ENCODE measurements at places on chromosomes 2 and 18.

DNA sequence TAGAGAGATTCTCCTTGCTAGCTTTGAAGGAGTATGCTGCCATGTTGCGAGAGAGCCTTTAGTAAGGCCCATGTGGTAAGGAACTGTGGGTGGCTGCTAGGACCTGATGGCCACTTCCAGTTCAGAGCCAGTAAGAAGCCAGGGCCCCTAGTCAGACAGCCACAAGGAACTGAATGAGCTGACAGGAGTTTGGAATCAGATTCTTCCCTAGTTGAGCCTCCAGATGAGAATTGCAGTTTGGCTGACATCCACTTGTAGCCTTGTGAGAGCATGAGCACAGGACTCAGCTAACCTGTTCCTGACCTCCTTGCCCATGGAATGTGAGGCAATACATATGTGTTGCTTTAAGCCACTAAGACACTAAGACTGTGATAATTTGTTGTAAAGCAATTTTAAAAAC lies 1.2 kb upstream of the WDR7 start:
- DNase-seq, result no peak

DNA sequence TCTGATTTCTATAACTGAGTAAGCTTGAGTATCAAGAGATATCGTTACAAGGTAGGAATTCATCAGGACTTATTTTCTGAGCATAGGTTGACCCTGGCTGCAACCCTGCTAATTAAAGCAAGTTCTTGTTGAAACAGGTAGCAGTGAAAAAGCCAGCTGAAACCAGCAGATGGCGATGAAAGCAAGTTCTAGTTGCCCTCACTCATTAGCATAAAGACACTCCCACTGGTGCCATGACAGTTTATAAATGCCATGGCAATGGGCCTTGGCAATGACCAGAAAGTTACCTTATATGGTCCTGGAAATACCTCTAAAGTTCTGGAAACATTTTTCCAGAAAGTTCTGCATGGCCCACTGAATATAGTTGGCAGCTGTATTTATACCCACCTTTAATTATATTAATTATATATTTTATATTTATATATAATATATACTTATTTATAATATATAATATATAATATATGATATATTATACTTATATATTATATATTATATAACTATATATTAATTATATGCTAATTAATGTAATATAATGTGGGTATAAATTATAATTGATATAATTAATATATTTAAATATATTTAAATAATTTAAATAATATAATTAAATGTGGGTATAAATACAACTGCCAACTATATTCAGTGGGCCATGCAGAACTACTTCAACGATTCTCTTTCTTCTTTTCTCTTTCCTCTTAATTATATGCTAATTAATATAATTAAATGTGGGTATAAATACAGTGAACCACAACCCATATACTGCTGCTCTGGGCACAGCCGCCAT lies 188.0 kb downstream of the CDH7 start:
- no peak for DNase-seq

DNA sequence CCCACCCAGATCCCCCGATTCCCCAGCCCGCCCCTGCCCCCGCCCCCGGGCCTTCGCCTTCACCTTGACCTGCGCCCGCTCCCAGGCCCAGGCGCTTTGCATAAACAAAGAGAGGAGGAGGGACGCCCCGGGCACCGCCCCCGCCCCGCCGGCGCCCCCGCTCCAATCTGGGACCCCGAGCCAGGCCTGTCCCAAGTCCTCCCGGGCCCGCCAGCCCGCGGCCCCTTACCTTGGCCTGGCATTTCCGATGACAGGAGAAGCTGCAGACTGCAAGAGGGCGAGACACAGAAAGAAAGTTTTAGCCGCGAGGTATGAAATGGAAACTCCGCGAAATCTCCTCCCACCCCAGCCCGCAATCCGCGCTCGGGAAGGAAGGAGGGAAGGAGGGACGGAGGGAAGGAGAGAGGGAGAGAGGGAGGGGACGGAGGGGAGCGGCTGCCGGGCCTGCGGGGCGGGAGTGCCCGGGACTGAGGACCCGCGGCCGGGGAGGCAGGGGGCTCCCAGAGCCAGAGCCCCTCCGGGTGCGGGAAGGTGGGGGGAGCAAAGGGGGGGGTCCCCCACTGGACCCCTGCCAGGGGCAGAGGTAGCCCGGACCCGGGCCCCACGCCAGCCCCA lies 24.2 kb downstream of the TNS1 start:
- no peak for DNase-seq

DNA sequence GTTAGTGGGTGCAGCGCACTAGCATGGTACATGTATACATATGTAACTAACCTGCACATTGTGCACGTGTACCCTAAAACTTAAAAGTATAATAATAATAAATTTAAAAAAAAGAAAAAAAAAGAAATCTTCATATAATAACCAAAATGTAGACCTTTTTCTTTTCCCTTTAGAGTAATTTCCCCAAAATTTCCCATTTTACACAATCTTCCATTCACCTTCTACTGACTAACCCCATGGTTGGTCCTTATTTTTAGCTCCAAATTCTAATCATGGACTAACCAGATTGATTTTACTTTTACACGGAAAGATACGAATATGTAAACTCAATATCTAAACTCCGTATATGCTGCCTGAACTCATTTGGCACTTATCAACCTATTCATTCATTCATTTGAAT lies 7.7 kb downstream of the KCTD18 start:
- DNase-seq, result no peak

DNA sequence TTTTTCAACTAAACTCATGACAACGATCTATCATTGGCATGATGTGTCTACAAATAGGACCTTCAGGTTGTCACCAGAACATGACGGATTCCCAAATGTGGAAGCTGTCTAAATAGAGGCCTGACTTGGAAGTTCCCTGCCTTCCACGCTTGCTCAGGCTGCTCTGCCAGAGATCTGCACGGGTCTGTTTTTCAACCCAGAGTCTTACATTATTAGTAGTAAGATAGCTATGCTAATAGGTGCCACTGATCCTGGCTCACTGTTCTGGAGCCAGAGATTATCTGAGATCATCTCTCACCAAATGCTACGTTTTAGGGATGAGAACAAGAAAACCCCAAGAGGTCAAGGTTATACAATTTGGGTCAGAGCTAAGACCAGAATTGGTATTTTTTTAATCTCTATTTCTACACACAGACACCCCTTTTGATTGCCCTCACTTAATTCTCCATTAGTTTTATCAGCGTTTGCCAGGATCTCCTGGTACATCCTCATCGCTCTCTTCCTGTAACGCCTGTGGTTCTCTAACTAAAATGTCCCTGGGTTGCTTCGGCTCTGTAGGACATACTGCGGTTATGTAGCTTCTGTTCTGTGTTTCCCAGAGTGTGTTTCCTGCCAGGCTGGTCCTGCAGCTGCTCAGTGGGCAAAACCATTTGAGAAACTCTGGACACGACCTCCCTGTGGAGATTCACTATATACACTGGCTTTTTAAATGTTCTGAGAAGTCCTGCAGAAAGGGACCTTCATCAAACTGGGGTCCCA lies 5.7 kb downstream of the CDC42EP3 start:
- no peak for DNase-seq

GRCh38 chr2:65666156-65666725 lies 233.8 kb upstream of the SPRED2 start:
- no peak for DNase-seq

- no peak for DNase-seq
Observed at GRCh38 chr2:152421521-152422370, 86.8 kb downstream of the FMNL2 start.

DNA sequence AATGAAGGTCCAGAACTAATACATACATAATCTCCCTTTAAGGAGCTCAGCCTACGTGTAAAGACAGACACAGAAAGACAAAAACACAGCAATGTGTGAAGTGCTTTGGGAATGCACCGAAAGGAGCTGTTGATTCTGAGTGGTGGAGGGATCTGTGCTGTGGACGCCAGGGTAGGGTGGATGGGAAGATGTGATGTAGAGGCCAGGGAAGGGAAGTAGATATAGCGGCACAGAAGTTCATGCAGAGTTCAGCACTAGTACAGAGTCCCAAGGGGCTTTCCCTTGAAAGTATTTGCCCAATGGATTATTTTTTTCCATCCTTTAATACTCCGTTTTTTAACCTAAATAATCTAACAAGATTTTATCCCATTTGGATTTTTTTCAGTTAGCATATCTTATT lies 32.1 kb upstream of the DOCK10 start:
- no peak for DNase-seq

DNA sequence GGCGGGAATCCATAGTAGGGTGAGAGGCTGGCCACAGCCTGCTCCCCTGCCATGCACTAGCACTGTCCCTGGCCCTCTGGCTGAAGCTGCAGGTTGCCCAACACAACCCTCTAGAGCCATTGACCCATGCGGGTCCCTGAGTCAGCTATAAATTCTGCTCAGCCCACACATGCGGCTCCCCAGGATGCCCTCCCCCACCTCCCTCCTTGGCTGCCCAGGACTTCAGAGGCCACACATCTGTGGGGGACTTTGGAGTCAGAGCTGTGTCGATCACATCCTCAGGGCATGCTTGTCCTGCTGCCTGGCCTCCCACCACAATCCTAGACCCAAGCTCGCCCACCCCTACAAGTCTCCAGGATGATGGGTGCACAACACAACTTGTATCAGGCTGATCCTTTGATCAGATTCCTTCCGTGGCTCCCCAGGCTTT lies 97.0 kb downstream of the TFCP2L1 start:
- DNase-seq, result no peak

DNA sequence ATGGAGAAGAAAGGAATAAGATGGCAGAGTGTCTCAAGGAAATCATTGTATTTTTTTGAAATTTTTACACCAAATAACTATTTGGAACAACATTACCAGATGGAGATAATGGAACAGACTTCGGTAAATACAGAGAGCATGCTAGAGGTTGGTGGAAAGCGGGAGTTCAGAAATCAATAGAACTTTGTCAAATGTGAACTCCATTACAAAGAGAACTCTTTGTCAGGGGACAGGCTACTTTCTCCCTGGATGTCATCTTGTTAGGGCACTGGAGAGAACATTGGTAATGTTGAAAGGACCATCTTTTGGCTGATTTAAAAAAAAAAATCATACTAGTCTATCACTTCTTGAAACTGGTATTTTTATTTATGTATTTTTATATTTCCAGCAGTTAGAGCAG lies 30.8 kb downstream of the DCC start:
- DNase-seq, result no peak

- DNase-seq, result no peak
Observed at GRCh38 chr18:8806798-8807487, 101.6 kb downstream of the MTCL1 start.

GRCh38 chr18:3493501-3494244 lies 43.7 kb downstream of the TGIF1 start:
- no peak for DNase-seq

- no peak for DNase-seq
Observed at GRCh38 chr2:165874445-165875039, 79.0 kb downstream of the TTC21B start.

GRCh38 chr2:168961450-168962229 lies 60.5 kb downstream of the G6PC2 start:
- DNase-seq, result no peak

GRCh38 chr2:29596584-29596983 lies 324.8 kb downstream of the ALK start:
- DNase-seq, result no peak

DNA sequence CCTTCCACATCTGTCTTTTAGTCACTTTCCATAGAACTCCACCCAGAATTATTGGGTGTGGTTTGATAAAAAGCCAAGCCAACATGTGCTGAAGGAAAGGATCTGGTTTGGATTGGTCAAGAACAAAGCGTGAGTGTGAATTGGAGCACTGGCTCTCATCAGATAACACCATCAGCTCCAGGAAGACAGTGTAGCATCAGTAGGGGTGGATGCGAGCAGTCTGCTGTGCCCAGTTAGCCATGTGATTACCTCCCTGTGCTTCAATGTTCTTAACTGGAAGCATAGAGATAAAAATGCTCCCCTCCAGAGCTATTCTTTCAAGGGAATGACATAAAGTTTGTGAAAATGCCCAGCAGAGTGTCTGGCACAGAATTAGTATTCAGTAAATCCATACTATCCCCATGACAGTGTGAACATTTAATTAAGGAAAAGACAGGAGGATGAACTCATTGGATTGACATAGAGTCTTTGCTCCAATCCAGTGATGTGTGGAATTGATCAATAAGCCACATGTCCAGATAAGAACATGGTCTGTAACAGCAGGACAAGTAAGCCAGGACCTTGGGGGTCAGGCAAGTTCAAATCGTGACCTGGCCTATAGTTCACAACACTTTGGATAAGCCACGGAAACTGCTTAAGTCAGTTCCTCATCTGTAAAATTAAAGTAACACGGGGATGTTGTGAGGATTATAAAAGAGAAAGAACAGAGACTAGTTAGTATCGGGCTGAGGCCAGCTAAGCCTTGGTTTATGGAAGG lies 68.0 kb downstream of the FAM124B start:
- no peak for DNase-seq

GRCh38 chr2:134348239-134348638 lies 94.4 kb downstream of the MGAT5 start:
- DNase-seq, result no peak

DNA sequence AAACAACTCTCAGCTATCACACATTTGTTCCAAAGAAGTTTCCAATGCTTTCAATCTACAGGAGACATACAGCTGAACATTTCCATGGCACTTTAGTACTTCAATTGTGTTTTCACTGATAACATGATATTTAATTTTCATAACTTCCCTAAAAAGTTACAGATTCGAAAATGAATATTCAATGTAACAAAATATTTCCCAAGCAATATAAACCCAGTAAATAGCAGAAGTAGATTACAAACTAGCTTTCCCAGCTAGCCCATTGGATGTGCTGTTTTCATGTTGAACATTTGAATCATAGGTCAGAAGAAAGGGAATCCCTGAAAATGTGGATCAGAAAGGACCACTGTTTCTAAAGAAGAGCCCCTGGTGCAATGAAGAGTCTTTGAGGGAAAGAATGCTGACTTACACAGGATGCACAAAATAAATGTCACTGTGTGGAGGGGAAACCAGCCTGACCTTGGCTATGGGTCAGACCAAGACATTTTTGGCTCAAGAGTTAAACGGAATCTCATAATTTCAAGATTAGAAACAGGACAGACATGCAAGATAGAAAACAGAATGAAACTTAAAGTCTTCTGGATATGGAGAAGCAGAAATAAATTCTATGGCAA lies 22.5 kb downstream of the CYTIP start:
- no peak for DNase-seq

DNA sequence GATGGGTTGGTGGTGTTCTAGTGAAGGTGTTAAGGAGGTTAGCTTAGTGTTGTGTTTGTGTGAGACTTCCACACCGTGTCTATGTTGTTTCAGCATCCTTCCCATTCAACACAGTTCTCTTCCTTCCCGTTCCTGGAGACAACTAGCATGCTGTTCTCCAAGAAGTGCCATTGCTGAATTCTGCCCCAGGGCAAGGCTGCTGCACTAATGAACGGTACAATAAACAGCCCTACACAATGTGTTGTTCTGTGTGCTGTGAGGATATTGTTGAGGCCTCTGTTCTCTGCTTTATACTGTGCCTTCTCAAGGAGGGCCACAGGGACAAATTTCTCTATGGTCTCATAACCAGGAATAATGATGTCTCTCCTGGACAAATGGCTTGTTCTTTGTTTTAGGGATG lies 39.8 kb upstream of the ZEB2 start:
- no peak for DNase-seq

Measured in esophagus squamous epithelium (tissue), 5 donors.